ENCODE measurements at places on chromosomes 3 and 15.

DNA sequence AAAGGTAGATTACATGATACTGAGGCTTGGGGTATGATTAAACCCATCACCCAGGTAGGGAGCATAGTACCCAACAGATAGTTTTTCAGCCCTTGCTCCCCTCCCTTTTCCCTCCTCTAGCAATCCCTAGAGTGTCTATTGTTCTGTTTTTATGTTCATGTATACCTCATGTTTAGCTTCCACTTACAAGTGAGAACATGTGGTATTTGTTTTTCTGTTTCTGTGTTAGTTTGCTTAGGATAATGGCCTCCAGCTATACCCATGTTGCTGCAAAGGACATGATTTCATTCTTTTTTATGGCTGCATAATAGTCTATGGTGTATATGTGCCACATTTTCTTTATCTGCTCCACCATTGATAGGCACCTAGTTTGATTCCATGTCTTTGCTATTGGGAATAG lies 82.7 kb downstream of the MYLK start:
- no peak for DNase-seq

DNA sequence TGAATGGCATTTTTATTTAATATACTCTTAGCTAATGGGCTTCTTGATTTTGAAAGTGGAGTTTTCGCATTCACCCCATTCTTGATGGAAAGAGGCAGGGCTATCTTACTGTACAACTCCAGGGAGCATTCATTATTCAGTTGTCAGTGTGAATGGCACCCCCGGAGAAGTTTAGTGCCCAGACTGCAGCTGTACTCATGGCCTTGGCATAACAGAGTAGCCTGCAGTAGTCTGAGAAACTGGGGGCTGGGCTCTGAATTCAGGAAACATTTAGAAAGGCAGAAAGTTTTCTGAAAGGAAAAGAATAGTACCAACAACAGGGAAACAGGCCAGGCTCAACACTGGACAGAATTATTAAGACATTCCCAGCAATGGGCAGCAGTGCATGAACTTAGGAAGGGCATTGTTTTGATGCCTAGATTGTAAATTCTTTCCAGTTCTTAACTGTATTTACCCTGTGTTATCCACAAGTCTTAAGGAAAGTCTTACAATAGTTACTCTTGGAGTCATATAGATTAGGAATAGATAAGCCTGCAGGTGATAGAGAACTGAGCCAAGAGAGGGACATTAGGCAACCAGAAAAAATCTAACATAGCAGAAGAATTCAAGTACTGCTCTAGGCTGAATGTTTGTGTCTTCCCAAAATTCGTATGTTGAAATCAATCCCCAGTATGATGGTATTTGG lies 44.4 kb downstream of the TIPARP start:
- no peak for DNase-seq

DNA sequence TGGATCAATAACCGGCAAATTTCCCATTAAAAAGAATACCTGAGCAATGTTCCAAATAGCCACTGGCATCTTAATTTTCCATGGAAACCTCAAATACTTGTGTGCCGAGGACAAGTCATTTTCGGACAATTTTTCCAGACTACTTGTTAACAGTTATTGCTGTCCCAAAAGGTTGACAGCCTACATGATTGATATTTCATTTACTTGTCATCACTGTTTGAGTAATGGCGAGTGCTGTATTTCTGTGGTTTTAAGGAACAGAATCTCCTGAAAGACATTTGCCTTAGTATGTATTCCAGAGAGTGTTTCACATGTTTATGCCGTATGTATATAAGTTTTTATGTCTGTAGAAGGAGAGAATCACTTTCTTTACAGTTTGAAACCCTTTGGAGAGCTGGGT lies 36.7 kb downstream of the MAP2K5 start:
- no peak for DNase-seq

GRCh38 chr15:61653110-61653509 lies 407.1 kb downstream of the VPS13C start:
- DNase-seq: no peak

DNA sequence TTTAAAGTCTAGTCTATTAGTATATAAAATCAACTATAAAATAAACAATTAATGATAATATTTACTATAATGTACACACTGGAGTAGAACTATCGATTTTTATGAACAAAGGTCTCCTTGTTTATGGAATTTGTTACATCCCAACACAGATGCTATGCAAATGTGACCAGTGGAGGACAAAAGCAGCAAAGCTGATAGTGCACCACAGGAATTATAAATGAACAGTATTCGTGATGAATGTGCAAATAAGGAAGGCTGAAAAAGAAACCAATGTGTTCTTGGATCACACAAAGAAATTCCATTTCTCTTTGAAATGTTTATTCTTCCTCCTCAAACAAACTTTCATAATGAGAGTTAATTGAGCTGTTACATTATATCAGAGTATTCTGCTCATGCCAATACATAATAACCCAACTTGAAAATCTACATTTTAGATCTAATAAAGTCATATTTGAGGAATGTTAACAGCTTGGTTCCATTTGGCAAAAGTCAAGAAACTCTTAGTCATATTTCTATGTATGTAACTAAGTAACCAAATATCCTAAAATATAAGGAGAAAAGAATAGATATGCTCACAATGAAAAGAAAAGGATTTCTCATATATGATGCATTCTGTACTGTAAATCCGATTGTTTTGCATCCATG lies 79.3 kb downstream of the NEK10 start:
- no peak for DNase-seq

DNA sequence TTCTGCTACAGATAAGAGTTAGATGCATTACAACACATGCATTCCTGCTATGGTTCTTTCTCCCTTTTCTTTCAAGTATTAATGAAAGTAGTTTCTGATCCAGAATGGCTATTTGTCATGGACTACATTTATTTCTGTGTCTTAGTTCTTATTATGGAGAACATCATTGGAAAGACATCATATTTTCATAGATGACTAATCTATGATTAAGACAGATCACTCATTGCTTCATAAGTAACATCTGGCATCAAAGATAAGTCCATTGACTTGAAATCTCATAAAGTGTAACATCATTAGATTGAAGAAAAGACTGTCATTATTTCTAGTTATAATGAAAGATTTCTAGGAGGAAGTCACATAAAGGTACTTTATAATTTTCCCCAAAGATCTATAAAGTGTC lies 366.7 kb downstream of the NSUN3 start:
- no peak for DNase-seq

GRCh38 chr15:82830427-82831173 lies 21.2 kb downstream of the WHAMM start:
- DNase-seq: no peak

DNA sequence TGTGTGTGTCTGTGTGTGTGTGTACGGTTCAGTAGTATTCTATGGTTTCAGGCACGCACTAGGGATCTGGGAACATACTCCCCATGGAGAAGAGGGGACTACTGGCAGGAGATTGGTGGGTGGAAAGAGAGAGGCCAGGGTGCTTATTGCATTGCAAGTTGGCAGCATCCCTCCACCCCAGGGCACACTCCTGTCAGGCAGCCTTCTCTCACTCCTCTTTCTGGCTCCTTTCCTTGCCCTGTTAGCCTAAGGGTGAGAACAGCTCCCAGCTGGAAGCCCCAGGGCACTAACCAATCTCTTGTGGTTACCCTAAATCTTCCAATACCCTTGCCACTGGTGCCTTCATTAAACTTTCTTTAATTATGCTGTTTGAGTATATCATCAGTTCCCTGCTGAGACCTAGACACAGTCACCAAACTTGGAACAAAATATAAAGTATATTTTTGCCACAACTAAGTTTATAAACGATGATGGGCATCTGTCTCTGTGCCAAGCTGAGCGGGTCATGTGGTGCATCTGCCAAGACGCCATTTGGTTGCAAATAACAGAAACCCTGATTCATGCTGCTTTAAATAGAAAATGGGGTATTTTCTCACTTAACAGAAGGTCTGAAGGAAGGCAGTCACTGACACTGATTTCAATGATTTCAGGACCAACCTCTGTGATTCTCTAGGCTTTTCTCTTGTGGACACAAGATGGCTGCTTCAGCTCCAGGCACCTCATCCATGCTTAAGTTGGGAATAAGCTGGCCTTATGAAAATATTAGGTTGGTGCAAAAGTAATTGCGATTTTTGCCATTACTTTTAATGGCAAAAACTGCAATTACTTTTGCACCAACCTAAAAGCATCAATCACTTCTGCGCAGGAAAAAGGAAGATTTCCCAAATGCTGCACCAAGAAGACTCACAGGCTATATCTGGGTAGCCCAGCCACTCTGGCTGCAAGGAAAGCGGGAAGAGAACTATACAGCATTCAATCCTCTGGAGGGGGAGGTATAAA lies 476.9 kb upstream of the PROK2 start:
- DNase-seq: no peak

DNA sequence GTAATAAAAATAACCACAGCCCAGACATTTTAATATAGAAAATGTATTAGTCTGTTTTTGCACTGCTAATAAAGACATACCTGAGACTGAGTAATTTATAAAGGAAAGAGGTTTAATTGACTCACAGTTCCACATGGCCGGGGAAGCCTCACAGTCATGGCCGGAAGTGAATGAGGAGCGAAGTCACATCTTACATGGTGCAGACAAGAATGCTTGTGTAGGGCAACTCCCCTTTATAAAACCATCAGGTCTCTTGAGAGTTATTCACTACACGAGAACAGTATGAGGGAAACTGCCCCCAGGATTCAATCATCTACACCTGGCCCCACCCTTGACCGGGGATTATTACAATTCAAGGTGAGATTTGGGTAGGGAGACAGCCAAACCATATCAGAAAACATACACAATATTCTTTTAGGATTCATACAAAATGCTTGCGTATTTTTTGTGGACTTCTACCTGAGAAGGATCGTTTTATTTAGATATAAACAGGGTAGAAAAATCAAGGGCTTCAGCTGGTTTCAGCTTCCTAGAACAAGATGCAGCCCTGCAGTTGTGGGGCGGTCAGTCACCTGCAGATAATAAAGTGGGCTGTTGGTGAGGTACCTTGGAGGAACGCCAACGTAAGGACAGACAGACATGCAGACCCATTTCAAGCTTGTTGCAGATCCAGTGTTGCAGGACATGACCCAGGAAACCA lies 101.9 kb downstream of the TNIK start:
- no peak for DNase-seq

GRCh38 chr3:11591391-11592282 lies 52.1 kb downstream of the VGLL4 start:
- DNase-seq: no peak

DNA sequence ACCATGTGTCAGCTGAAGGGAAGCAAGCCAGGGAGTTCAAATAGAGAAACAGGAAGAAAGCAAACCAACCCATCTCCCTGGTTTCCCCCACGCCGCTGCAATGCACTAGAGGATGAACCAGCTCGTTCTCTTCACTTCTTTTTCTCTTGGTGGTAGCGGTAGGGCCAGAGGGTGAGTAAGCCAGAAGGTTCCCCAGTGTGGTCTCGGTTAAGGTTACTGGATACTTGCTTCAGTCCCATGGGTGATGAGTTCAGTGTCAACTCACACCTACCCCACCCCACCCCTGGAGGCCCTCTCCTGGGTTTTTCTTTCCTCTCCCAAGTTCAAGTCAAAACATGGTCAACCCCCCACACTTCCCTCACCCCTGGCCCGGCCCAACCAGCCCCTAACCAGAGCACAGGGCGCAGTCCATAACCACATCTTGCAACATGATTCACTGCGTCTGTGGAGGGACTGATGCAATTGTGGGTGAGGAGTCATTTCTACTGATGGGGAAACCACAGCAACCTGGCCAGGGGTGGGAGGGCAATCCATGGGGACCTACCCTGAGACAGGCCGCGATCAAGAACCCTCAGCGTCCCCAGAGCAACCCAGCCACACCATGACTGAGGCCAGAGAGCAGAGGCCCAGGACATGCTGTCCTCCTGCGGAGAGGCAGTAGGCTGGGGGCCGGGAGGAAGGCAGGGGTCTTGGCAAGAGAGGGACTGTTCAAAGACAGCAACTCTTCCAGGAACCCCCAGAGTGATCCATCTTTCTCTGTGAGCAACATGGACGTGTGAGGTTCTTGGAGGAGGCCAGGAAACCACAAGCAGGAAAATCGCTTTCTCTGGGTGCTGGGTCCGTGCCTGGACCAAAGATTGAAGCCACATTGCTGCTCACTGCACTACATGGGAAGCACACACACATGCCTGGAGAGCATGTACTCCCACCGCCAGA lies 276.6 kb downstream of the UACA start:
- DNase-seq: no peak

- no peak for DNase-seq
Measured at GRCh38 chr3:170059447-170059846, 21.7 kb downstream of the GPR160 start.

DNA sequence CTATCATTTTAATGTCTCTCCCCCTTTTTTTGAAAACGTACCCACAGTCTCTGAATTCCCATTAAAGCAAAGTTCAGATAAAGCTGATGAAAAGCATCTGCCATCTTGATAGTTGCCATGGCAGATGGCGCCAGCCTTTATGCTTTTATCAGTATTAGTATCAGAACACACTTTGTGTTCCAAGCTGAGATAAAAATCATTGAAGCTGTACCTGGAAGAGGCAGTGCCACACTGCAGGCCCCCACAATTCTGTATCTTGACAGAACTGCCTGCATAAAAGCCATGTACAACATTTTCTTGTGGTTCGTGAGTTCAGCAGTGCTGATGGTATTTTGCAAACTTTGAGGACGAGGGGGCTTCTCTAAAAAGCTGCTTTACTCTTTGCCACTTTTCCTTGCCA lies 311.7 kb downstream of the SATB1 start:
- no peak for DNase-seq

DNA sequence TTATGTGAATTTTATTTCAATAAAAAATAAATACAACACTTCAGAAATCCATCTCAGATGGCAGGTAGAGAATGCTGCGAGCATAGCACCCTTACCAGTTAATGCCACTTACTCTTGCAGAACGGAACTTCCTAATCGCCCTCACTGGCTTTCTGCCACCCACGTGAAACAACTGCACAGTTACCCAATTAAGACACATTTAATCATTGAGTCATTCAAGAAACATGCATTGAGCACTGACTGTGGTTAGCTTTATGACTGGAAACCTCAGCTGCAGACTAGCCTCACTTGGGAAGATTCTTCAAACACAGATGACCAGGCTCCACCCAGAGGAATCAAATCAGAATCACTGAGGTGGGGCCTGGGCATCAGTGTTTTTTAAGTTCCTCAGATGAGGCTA lies 5.6 kb upstream of the MFGE8 start:
- DNase-seq: no peak

GRCh38 chr15:54568381-54568780 lies 590.1 kb downstream of the UNC13C start:
- DNase-seq: no peak

- no peak for DNase-seq
Measured at GRCh38 chr15:67150023-67150860, 84.8 kb downstream of the SMAD3 start.

DNA sequence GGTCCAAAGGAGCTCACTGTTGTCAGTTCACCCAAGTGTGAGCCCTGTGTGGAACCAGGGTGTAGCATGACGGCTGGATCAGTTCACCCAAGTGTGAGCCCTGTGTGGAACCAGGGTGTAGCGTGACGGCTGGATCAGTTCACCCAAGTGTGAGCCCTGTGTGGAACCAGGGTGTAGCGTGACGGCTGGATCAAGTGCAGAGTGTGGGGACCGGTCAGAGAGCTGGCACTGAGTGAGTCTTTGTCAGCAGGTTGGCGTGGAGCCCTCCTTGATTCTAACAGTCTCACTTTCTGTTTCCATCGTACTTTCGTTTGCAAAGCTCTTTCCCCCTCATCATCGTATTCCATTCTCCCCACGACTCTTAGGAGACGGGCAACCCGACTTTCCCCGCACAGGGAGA lies 57.9 kb upstream of the DLG1 start:
- no peak for DNase-seq

- DNase-seq: no peak
Measured at GRCh38 chr3:132443421-132443820, 26.1 kb downstream of the DNAJC13 start.

GRCh38 chr15:88974392-88974791 lies 61.2 kb upstream of the MFGE8 start:
- no peak for DNase-seq

GRCh38 chr3:134381076-134381475 lies 6.8 kb upstream of the AMOTL2 start:
- no peak for DNase-seq
